ENCODE measurements at places on chromosomes 11 and 22.

DNA sequence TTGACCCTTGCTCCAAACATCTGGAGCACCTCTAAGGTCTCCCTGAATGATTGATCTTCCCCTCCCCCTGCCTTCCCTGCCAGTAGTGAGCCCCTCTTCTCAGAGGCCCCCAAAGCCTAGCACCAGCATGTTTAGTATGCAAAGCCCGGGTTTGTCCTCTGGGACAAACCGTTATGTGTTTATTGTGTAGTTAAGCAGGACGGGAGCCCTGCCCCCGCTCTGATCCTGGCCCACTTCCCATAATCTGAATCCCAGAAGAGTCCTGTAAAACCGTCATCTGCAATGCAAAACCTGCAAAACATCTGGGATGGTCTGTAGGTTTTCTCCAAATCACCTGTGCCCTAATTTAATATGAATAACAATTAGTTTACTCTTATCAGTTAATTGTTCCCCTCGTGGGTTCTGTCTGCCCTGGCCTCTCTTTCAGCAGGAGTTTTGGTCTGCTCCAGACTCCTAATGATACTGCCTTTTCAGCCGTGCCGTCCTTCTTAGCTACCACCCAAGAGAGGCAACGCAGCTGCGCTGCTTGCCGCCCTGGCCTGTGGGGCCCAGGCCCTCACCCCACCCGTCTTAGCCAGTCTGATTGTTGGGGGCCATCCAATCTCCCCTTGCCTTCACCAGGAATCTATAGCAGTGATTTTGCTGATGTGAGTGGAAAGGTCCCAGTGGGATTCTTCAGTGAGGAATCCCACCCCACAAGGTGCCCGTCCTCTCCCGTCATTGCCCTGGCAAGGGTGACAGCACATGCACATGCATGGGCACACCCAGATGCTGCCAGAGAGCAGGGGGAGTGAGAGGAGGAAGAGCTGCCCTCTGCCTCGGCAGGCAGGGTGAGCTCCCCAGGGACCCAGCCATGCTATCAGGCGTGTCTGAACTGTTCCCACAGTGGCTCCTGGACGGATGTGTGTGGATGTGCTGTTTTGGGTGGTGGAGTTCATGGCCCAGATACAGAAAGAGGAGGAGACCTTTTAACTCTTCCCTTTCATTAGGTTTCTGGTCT is 3.0 kb upstream of the B3GAT1 start:
- no peak for DNase-seq

- DNase-seq = no peak
Measured at GRCh38 chr22:30488121-30488520, 16.3 kb upstream of the SEC14L3 start.

- no peak for DNase-seq
Measured at GRCh38 chr11:127075758-127076157, 75.2 kb upstream of the KIRREL3 start.

GRCh38 chr11:46452918-46453517 is 61.4 kb upstream of the CHRM4 start:
- no peak for DNase-seq

DNA sequence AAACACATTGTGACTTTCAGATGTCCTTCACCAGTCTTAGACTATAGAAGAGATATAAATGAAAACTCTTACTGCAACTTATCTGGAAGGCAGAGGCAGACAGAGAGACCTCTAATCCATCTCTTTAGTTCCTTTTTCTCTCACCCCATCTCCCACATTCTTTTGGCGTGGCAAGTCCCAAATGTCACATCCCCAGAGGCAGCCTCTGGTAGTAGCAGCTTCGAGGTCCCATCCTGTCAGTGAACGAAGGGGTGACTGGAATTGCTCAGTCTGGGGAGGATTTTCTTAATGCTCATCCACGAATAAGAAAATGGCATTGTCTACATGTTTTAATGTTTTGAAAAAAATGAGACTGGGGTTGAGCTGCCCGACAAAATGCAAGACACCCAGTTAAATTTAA is 201.4 kb downstream of the GRIA4 start:
- no peak for DNase-seq

DNA sequence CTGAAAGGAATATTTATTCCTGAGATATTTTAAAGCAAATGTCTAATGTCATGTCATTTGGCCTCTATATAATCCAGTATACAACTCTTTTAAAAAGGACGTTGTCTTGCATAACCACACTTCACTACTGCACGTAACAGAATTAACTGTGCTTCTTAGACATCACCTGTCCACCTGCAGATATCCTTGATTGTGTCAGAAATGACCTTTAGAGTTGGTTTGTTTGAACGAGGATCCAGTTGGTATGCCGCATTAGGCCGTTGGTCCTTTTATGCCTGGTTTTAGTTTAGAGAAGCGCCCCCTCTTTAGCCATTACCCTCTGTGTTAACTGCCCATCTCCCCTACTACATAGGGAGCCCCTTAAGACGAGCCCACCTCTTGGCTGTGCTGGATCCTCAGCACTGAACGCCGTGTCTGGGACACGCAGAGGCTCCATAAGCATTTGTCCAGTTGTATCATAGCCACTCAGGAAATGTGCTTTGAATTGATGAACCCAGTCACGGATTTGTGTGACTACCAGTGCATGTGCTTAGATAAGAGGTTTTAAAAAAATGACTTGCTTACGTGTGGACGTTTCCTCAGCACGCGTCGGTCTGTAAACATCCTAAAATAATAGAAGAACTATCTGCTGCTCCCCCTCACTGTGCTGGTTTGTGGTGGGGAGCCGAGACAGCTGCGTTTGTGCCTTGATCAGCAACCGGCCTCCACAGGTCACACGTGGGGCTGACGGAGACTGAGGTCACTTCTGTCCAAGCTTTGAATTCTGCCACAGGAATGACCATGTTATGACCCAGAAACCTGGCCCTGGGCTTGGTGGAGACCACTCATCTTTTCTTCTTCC is 4.0 kb downstream of the MICAL2 start:
- DNase-seq = no peak

DNA sequence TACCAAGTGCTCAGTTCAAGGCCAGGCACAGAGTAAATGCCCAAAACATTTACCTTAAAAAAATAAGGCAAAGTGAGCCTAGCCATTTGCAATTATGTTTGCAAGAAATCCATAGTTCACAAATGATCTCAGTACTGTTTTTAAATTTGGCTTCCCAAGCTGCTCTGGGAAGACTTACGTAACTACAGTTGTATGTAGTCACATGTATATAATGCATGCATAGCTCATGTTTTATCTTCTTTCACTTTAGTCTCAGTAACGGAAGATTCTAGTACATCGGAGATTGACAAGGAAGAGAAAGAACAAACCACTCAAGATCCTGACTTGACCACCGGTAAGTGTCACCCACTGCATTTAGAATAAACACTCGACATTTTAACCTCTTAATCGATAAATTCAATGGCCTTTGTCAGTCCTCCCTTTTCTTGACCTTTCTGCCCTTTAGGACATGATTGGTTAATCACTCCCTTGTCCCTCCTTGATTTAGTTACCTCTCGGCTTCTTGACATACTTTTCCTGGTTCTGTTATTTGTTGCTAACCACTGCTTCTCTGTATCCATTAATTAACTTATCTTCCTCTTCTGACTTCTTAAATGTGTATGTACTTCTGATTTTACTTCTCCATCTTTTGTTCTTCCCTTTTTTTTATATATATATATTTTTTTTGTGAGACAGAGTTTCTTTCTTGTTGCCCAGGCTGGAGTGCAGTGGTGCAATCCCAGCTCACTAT is 18.0 kb upstream of the JHY start:
- DNase-seq = no peak

DNA sequence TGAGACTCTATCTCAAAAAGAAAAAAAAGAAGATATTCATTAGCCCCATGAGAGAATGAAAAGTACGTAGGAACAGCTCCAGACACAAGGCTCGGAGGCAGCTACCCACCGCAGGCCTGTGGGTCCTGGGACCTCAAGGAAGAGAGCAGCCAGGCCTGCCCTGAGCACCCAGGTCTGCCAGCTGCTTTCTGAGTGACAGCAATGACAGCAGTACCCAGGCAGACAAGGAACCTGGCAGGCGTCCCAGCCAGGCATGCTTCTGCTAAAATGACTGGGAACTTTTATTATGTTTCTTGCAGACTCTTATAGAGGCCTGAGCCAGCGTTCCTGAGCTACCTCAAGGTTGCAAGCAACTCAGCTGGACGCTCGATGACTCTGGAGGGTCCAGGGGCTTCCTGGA is 31.6 kb downstream of the CPT1A start:
- DNase-seq = no peak

DNA sequence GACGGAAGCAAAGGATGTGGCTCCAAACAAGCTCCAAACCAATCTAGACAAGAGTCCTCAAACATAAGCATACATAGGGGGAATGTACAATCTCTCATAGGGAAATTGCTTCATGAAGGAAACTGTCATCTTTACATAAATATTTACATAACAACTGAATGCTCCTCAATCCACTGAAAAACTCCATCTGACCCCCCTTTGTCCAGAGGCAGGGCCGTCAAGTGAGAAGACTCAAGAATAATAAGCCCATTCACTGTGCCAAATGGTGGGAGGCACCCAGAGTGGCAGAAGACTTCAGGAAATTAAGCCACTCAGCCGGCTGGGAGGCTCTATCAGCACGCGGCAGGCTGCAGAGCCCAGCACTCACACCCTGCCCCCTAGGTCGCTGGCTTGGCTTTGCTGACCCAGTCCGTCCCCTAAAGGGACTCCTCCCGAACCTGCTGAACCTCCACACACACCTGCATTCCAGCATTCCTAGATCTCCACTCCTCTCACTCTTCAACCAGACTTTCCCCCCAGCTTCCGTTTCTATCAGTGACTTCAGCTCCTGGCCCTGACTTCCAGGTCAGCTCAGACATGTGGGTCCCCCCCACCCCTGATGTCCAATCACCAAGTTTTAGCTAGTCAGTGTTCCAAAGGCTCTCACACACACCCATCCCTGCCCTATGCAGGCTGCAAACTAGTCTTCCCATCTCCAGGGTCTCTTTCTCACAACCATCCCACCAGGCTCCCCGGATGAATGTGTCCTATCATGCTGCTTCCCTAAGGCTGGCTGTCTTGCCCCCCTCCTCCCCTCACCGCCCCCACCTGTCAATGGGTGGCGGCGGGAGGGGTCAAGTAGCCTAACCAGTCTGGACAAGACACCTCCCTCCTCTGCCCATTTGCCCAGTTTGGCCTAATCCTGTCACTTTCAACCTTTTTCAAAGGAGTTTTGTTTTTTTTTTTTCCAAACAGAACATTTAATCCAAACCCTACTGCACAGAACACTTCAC is 11.3 kb downstream of the VPS37C start:
- no peak for DNase-seq
